IPS-NIHi11 (cell line): ENCODE measurements at places on chromosomes 6 and 20.

DNA sequence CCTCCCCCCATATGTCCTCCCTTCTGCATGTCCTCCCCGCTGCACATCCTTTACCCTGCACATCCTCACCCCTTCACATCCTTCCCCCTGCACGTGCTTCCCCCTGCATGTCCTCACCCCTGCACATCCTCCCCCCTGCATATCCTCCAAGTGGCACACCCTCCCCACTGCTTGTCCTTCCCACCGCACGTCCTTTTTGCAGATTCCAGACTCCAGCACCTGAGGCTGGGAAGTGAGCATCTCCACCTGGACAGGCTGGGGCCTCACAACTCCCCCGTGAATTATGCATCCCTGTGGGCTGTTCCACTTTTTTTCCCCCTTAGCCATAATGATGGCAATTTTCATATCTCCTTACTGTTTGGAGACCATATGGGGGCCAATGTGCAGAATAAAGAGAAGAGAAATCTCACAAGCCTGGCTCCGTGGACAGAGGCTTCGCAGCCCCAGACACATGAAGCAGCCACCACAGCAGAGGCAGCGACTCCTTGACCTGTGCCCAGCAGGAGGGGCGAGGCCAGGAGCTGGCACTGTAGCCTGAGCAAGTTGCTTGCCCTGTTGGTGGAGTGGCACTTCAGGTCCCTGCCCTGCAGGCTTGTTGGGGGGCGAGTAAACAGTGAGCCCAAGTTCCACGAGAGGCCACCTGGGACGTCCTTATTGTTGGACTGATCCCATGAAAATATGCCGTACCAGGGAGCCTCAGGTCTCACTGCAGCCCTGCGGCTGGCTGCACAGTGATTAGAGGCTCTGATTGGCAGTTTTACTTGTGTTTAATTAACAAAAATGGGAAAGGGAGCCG lies 113.1 kb downstream of the SYNDIG1 start:
- no peak for DNase-seq

DNA sequence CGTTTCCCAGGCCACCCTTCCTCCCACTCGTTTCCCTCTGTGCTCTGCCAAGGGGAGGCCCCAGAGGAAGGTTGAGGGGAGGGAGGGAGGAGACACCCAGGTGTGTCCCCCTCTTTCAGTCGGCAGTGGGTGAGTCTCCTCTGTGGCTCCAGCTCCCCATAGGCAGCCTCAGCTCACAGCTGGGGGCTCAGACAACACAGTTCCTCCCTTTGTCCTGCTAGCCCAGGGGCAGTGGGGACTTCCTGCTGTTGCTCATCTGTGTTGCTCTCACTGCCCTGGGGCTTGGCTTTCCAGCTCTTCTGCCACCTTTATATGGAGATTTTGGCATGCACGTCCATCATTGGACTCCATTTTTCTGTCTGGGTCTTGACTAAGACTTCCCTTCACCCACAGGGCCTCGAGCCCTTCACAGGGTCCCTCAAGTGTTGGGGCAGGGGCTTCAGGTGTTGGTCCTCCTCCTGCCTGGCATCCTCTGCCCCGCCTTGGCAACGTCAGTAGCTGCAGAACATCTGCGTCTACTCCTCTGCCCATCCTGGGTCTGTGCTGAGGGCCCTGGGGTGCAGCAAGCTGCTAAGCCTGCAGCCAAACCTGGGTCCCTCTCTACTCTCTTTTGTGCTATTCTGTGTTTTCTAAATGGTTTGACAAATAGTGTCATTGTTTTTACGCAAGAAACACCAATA lies 190.6 kb upstream of the PMEPA1 start:
- DNase-seq, result no peak

- no peak for DNase-seq
Measured at GRCh38 chr6:128070406-128070805, 169.5 kb upstream of the THEMIS start.

GRCh38 chr6:11337306-11337705 lies 104.8 kb upstream of the NEDD9 start:
- DNase-seq, result no peak

DNA sequence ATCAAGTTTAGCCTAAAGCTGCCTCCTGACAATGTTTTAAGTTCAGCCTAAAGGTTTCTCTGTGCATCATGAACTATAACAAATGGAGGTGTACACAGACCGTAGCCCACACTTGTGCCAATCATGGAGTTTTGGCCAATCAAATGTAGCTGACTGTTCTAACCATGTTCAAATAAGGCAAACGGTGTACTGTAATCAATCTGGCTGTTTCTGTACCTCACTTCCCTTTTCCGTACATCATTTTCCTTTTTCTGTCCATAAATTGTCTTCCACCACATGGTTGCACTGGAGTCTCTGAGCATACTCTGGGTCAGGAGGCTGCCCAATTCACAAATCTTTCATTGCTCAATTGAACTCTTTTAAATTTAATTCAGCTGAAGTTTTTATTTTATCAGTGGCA lies 132.2 kb upstream of the UST start:
- DNase-seq, result no peak

DNA sequence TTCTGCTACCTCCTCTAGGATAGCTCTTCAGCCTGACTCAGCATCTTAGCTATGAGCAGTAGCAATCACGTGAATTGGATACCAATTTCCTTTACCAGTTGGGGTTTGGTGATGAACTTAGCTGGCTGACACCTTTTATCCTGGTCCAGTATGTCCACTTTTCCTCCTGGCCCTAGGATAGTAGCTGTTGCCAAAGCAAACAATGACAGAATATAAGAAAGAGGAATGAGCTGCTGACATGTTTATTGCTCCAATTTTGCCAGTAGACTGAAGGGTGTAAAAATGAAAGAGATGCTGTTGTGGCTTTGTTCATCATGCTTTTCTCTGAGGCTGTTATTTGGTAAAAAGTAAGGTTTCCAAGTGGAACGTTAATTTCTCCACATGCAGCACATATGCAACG lies 168.3 kb upstream of the JAG1 start:
- DNase-seq, result no peak

- no peak for DNase-seq
Measured at GRCh38 chr6:118680452-118681095, 29.2 kb upstream of the CEP85L start.

GRCh38 chr20:57591289-57592229 lies 28.7 kb downstream of the ZBP1 start:
- DNase-seq, result no peak

- DNase-seq, result no peak
Measured at GRCh38 chr6:20162515-20162914, 49.8 kb downstream of the MBOAT1 start.

- DNase-seq, result no peak
Measured at GRCh38 chr6:170253910-170254269, 37.0 kb downstream of the DLL1 start.

DNA sequence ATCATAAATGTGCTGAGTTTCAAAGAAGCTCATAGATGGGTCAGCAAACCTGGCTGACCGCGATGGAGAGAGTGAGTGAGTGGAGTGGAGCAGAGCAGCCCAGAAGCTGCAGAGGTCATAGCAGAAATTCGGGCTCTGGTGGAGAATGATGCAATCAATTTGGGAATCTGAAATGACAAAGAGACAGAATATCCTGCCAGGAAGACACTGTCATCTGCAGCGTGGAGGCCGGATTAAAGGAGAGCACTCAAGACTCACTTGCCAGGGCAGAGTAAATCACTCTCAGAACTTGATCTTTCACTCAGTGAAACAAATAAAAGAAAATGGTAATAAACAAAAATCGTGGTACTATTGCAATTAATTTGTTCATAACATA lies 109.6 kb upstream of the RREB1 start:
- no peak for DNase-seq

DNA sequence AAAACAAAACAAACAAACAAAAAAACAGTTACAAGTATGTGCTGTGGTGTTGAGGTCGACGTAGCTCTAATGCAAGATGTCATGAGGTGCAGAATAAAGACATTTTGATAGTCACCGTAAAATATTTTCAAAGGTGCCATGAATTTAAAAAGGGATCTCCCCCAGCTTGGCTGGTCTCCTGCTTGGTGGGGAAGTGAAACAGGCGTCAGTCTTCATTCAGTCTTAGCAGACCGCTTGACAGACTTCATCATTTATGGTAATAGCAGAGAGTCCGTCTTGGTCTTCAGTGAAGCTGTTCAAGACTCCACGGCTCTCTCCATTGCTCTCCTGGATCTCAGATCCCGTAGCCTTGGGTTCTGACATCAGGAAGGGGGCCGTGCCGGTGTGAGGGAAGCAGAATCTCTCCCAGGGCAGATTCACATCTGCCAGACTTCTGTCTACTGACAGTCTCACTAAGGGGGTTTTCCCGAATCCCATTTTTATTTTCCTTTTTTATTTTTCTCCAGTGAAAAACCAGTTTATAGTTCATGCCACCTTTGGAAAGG lies 1.6 kb downstream of the SLC24A3 start:
- DNase-seq, result no peak

GRCh38 chr6:157023958-157024357 lies 246.8 kb downstream of the ARID1B start:
- no peak for DNase-seq

- no peak for DNase-seq
Measured at GRCh38 chr20:46530640-46531039, 17.3 kb upstream of the ZNF334 start.

DNA sequence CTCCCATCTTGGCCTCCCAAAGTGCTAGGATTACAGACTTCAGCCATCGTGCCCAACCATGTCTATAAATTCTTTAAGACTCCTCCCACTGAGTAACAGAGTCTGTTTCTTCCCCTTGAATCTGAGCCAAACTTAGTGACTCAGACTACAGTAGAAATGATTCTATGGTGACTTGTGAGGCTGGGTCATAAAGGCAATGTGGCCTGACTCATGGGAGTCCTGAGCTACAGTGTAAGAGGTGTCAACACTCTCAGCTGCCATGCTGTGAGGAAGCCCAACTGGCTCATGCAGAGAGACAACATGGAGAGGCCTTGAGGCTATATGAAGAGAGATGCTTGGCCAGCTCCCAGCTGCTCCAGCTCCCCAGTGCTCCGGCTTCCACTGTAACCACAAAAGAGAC lies 5.2 kb upstream of the NRSN2 start:
- DNase-seq, result no peak

GRCh38 chr6:5351552-5352210 lies 90.4 kb downstream of the FARS2 start:
- DNase-seq, result no peak

DNA sequence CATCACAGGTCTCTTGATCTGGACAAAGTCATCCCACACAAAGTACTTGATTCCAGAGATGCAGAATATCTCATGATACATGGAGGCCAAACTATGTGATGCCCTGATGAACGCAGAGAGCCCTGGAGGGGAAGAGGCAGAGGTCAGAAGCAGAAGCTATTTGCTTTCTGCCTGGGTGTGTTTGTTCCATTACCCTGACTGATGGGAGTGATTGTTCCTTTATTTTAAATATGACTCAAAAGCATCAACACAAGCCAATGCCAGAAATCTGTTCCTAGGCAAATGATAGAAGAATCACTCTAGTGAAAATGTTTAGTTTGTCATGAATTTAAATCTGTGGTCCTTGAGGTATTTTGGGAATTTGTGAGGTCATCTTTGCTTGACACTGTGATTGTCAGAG lies 54.7 kb upstream of the GGTLC1 start:
- no peak for DNase-seq

DNA sequence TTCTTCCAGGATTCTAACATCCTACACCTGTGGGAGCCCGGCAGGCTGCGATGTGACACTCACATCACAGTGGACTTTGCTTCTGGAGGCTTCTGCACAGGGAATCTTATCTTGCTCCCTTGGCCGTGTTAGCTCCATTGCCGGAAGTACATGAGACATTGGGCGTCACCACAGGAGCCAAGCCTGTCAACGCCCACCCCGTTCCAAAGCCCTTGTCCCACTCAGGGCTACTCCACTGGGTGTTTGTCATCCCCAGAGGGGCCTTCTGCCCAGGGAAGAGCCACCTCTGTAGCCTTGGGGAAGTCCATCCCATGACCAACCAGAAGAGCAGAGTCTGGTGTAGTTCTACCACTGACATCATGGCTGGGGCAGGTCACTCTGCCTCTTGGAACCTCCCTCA lies 1.7 kb downstream of the RAB44 start:
- no peak for DNase-seq

DNA sequence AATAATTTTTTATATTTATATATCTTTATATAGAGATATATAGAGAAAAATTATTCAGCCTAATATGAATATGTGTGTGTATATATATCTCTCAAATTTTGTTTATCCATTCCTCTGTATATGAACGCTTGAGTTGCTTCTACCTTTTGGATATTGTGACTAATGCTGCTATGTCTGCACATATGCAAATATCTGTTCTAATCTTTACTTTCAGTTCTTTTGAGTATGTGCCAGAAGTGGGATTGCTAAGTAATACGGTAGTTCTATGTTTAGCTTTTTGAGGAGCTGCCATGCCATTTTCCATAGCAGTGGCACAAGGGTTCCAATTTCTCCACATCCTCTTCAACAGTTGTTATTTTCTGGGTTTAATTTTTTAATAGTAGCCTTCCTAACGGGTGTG lies 72.8 kb upstream of the CEP85L start:
- DNase-seq, result no peak

DNA sequence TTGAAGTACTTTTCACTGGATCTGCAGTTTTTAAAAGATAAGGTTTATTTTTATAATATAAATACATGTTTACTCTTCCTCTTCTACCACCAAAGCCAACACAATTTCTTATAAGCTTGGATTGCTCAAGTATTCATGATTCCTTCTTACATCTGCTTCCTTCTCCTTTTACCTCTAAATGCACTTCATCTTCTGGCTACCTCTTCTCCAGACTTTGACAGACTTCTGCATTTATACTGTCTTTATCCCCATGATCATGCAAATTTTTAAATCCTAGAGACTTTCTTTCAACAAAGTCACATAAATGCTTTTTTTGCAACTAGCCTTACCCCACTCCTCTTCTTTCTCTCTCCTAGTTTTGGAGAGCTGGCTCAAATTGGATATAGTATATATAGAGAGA lies 142.9 kb downstream of the TFAP2B start:
- DNase-seq, result no peak

DNA sequence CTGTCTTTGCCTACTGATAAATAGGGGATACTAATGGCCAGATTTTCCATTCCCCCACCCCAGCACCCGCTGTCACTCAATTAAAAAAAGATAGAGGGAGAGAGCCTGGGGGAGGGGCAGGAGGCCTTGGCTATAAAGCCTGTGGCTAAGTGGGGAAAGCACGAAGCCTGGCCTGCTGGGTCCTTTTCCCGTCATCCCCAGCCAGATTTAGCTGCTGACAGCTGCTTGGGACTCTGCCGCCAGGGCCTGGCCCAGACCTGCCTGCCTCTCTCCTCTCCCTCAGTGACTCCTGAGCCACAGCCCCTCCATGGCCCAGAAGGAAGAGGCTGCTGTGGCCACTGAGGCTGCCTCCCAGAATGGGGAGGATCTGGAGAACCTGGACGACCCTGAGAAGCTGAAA lies at the start of gene APOBEC2:
Gene APOBEC2, plus strand, starts transcription at position 162 of the 400 bp plus-strand sequence. Its CDS starts 146 bp downstream, at position 308.
- DNase-seq, result no peak
